Activated gamma-delta T cell treated with Interleukin-2 at 50 U/mL for 16 hours (primary cell): ENCODE measurements at places on chromosomes 11 and 22.

DNA sequence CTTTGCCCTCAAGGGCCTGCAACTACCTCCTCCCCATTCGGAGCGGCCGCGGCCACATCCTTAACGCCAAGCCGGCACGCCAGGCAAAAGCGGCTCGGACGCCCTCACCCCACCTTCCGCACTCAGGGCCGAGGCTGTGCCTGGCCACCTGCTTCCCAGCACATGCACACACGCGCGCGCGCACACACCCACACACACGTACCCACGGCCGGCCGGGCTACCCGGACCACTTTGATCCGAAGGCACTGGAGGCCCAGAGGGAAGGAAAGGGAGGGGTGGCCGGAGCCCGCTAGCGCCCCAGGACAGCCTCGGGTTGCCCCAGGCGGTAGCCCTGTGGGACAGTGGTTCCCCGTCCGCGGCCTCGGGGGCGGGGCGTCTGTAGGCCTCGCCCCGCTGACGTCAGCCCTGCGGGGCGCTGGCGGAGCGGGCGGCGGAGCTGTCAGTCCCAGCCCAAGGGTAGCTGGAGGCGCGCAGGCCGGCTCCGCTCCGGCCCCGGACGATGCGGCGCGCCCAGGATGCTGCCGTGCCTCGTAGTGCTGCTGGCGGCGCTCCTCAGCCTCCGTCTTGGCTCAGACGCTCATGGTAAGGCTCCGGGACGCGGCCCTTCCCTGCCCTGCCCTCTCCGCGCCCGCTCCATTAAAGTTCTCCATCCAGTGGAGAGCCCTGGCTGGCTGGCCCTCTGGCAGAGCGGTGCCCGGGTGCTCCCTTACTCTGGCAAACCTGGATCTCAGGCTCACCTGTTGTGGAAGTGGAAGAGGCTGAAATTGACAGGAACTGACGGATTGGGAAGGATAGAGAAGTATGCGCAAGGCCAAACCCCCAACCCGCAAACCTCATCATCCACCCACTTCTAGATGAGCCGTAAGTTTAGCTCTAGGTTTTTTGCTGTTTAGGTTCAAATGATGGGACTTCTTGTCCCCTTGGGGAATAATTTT, at the start of gene IL10RA:
TSS of gene IL10RA (plus strand) at position 442 of the 935 bp plus-strand sequence. CDS start at position 516, 74 bp downstream.
- DNase-seq = peak; percentile 78

DNA sequence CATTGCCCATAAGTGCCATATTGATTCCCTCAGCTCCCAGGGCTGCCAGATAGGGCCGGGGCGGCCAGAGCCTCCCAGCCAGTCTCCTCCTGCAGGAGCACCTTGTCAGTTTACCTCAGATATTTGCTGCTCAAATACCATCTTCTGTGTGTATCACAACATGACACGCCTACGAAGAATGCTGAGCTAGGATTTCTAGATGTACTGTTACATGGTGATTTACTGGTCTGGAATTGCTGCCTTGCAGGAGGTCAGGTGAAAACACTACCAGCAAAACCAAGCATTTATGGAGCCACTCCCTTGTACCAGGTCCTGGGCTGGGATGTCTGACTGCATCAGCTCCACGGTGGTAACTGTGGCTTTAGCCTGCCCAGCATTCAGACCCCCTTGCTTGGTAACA, 11.8 kb downstream of the MICAL3 start:
- DNase-seq = no peak

DNA sequence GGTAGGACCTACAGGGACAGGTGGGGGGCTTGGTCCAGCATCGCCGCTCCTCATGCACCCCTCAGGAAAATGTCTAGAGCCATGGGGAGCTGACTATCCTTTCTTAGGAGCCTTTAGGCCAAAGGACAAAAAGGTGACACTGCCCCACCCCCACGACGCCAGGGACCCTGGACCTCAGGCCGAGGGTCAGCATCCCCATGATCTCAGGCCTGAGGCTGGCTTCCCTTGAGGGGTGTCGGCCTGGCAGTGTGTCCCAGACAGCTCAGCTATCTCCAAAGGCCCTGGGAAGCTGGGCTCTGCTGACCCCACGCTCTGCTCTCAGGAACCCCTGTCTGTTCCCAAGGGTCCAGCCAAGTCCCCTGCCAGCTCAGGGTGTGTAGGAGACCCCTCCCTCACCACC, 16.3 kb downstream of the MRGPRG start:
- no peak for DNase-seq

GRCh38 chr11:71994786-71995185, 3.9 kb upstream of the IL18BP start:
- no peak for DNase-seq
